ENCODE measurements at places on chromosomes 7 and 10.

GRCh38 chr10:9452056-9452455, 1397.6 kb downstream of the GATA3 start:
- DNase-seq = no peak

GRCh38 chr7:117623606-117624005, 143.8 kb downstream of the CFTR start:
- no peak for DNase-seq

DNA sequence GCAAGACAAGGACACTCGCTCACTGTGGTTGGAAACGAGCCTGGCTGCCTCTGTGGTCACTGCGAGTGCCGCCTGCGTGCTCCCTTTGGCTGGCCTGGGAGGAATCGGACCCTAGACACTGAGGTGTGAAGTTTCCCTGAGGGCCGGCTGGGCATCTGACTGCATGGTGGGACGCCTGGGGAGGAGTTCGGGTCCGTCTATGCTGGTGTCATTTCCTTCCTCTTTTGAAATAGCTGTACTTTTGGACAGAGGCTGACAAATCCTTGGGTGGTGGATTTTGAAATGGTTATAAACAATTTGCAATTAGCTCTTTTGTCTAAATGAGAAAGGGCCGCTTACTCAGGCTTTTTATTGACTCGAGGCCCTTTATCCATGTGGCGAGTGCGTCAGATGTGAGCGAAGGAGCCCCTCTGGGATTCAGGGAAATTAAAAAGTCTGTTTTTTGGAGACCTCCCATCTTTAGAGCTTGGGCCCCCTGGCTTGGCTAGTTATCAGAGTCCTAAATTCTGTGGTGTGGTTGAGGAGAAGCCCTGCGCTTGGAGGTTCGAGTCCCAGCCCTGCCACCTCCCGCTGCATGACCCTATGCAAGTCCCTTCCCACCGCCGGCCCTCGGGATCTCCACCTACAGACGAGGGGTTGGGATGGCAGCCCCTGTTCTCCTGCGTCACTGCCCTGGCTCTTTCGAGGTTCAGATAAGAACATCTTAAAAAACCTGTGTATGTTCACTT, 147.1 kb downstream of the RGS10 start:
- DNase-seq = no peak

DNA sequence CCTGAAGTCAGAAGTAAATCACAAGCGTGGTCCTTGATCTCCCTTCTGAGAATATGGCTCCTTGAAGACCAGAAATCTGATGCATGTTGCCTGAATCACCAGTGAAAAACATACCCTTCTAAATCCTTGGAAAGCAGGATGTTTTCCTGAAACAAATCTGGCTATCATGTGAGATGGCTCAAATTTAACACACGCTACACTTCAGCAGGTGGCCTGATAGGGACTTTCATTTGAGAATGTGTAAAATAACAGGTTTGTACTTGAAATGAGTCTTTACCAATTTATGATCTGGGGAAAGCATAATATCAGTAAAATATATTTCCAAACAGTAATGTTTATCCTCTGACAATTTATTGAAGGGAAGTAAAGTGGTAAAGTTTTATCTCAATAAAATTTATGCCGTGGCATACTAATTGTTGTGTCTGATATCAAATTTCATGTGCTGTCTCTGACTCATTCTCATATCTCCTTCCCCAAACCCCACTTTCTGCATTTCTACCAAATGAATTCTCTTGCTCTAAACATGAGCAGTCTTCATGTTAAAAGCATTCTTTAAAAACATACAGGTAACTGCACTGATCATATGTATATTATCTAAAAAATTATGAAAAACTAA, 17.4 kb downstream of the CYP3A4 start:
- DNase-seq = no peak

- DNase-seq = no peak
Measured at GRCh38 chr10:88012641-88013040, 149.2 kb downstream of the PTEN start.

DNA sequence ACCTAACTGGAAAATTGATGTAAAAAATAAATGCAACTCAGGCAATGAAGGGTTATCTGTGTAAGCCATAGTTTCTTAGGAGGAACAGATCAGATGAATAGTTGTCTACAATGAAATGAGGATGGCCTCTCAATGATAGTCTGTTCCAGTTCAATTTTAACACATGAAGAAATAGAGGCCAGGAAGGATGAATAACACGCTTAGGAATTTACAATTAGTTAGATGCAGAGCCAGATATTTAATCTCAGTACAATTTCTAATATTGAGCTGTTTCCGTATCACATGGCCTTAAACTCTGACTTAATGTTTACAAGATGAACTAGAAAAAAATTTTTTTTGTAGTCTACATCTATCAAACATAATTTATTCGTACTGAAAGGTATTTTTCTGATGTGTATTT, 176.6 kb downstream of the GALNT11 start:
- DNase-seq = no peak

DNA sequence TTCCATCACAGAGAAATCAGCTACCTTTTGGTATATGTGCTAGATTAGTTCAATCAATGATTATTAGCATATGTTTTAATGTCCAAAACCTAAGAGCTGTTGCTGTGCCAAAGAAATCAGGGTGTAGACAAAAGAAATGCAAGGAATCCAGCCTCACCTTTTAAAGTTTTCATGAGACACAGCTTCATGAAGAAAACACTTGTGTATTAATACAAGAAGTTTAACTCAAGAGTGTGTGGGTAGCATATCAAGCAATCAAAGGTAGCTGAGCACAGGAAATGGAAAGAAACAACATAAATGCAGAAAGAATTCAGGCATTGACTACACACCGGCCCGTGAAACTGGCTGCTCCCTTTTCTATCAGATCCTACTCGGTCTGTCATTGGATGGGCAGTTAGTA, 76.0 kb upstream of the CAV2 start:
- DNase-seq = no peak

- DNase-seq = no peak
Measured at GRCh38 chr10:43032613-43033012, 44.3 kb upstream of the RET start.

GRCh38 chr7:41869091-41869490, 166.2 kb upstream of the INHBA start:
- no peak for DNase-seq

DNA sequence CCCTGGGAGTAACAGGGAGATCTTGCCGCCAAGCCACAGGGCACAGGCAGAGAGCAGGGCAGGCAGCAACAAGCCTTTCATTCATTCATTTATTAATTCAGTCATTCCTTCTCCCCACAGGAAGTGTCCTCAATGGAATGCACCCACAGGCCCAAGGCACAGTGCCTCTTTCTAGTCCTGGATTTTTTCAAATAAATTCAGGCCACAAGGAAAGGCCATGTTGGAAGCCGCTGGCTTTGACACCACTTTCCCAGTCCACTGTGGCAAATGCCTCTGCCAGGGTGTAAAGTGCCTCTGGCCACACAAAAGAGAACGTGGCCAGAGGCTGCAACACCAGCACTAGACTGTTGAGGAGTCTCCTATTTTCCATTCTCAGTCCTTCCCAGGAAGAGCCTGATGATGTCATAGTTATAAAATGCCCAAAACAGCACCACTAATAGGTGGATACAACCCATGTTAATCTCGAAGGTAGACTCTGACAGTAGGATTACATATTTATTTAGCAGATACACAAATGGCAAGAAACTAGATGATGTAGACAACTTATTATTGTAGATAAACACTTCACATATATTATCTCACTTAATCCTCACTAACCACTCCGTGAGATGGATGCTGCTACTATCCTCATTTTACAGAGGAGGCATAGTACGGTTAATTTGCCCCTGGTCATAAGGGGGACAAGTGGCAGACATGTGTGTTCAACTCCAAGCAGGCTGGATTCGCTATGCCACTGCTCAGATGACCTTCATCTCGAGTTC, 5.5 kb downstream of the JAZF1 start:
- no peak for DNase-seq

DNA sequence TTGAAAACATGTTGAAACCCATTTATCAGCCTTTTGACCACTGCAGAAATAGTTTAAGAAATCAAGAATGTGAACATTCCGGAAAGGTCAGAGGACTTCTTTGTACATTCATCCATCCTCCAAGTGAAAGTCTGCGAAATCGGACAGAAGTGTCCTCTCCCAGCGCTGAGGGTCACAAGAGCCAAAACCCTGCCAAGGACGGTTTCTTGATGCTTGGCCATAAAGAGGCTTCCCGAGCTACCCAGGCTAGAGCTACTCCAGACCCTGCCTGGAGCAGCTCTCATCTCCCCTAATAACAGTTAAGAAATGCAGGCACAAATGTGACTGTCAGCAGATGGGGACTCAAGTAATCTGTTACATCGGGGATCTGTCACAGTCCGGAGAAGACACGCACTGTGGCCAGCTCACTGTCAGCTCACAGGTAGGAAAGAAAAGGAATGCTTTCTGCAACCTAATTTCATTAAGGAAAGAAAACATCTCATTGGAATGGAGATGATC, 4.5 kb upstream of the CYTH3 start:
- DNase-seq = no peak

- no peak for DNase-seq
Measured at GRCh38 chr10:11757454-11757820, 15.3 kb downstream of the ECHDC3 start.

- no peak for DNase-seq
Measured at GRCh38 chr7:28800150-28800549, 158.0 kb downstream of the TRIL start.

- DNase-seq = no peak
Measured at GRCh38 chr10:68137171-68137570, 27.9 kb downstream of the MYPN start.

DNA sequence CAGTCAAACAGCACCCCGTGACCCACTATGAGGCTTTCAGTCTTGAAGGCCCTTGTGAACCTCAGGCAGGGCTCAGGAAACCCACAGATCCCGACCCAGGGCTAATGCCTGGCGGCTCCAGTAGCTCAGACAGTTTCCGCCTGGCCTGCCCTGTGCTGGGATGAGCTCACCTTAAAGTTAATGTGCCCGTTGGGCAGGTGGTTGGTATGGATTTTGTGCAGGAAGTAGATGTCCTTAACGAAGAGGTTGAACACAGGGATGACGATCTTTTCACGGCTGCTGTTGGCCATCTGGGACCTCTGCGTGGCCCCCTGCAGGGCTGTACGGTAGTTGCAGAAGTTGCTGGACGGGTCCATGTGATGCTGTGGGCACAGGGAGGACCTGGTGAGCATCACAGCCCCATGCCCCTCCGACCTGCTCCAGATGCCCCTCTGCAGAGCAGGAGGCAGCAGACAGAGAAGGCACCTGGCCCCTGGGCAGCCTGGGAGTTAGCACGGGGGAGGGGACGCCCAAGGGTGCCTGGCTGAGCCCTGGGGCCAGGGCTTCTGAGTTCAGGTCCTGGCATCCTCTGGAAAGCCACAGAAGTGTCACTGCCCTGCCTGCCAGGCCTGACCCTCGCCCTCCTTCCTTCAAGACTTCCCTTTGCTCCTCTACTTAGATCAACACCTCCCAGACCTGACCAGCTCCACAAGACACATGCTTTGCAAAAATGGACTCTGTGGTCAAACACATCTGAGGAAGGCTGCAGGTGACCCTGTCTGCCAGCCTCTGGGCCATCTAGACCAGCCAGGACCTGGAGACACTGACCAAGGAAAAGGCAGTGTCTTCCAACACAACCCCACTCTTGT, 59.8 kb downstream of the CSGALNACT2 start:
- no peak for DNase-seq

DNA sequence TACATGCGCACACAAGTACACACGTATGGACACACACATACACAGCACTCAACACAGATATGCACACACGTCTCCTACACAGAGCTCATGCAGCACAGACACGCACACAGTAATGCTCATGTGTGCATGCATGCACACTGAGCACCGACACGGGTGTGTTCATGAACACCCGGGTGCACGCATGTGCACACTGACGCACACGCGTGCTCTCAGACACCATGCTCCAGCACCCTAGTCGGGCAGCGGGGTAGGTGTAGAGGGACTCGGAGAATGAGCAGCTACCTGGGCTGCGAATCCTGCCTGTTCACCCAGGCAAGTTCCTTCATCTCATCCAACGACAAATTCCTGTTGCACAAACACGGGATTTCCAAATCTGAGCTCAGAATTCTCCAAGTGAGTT, 184.7 kb downstream of the MAD1L1 start:
- peak; percentile 11 for DNase-seq

DNA sequence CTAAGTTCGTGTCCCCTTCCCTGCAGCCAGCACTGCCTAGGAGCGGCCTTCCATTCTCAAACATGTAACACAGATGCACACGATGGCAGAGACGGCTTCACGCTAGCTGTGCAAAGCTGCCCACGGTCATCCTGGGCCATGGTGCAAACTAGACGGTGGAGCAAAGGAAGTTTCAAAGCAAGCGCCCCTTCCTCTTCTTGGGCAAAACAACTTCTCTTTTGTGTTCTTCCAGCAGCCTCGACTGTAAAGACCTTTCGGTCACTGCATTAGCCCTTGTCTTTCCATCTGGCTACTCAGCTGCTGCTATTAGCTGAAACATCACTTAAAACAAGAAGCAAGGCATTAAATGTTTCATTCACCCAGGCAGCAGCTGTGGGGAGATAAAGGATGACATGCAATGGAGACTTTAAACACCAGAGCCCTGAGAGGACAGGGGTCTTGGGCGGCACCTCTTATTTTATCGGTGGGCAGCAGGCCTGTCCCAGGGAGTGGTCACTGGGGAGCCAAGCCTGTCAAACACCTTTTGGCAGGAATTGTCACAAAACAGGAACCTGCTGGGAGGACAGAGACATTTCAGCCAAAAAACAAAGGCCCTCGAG, 214.8 kb downstream of the KLF6 start:
- DNase-seq = no peak

GRCh38 chr10:43461950-43462349, 25.0 kb downstream of the ZNF487 start:
- no peak for DNase-seq

- no peak for DNase-seq
Measured at GRCh38 chr10:126904516-126904817, 761 bp upstream of the DOCK1 start.

GRCh38 chr7:40324914-40325313, 190.1 kb downstream of the SUGCT start:
- no peak for DNase-seq

DNA sequence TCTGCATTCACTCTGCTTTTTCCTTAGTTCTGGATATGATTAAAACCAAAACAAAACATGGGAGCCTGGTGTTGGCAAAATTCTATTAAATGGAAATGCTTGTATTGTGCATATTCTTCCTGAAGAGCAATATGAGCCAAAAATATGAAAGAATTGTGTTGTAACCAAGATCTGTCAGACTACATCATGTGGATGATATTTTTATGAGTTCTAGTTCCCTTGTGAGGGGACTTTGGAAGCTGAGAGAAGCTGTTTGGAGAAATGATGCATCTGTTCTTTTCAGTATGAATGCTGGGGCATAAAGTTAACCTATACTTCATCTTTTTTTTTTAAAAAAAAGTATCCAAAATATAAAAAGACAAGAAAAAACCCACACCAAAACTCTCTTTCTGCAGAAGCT, 782.7 kb downstream of the ANKRD7 start:
- DNase-seq = no peak

GRCh38 chr10:12717981-12718707, 283.4 kb downstream of the CCDC3 start:
- no peak for DNase-seq

Data from left hindlimb (tissue), 1 donor.